ENCODE measurements at places on chromosomes 2 and 18.

DNA sequence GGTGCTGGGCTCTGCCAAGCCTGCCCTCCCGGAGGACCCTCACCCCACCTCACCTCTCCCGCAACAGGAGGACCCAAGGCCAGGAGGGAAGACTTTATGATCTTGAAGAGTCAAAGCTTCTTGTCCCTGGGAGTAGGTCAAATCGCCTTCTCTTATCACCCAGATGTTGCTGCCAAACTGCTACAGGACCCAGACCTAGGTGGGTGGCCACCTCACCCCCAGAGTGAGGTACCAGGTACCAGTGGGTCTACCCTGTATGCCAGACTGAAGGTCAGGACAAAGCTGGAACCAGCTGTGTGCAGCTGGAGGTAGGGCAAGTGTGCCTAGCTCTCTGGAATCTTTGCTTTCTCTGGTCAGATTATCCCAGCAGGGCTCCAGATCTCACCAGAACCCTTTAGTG, 197.2 kb downstream of the ZFP36L2 start:
- no peak for DNase-seq

GRCh38 chr2:5690286-5690685, 1.9 kb upstream of the SOX11 start:
- DNase-seq: no peak

DNA sequence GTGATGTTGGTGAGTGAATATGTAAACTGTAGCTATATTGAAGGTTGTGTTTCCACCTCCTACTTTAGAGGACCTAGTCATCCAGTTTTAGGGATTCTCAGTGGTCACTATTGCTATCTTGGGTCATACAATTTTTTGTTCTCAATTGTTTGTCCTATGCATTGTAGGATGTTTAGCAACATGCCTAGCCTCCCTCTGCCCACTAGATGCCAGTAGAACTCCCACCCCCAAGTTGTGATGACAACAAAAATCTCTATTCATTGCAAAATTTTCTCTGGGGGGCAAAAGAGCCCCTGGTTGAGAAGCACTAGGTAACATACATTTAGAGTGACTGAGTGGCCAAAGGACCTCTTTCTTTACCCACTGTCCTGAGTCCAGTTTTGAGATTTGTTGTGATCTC, 87.3 kb downstream of the LRRTM4 start:
- no peak for DNase-seq

GRCh38 chr2:6986912-6987361, 69.7 kb downstream of the RNF144A start:
- DNase-seq: no peak

DNA sequence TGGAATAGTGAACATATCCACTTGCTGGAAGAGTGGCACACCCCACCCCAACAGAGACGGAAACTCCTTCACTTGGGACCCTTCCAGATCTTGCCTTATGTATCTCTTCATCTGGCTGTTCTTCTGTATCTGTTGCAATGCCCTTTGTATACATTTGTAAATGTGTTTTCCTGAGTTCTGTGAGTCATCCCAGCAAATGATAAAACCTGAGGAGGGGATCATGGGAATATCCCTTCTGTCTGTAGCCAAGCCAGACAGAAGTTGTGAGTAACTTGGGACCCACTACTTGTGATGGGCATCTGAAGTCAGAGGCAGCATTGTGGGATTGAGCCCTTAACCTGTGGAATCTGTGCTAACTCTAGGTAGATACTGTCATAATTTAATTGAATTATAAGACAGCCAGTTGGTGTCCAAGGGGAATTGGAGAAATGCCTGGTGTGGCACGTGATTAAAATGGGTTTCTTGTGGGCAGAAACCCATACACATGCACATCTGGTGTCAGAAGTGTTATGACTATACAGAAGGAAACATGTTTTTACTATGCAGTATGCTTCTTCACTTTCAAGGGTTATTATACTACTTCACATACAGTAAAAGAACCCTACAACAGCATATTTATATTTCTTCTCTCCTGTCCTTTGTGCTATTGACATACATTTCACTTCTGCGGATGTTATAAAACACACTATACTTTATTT, 32.3 kb upstream of the TMEM247 start:
- DNase-seq: no peak

- no peak for DNase-seq
Observed at GRCh38 chr2:157196956-157197355, 60.5 kb upstream of the GALNT5 start.

DNA sequence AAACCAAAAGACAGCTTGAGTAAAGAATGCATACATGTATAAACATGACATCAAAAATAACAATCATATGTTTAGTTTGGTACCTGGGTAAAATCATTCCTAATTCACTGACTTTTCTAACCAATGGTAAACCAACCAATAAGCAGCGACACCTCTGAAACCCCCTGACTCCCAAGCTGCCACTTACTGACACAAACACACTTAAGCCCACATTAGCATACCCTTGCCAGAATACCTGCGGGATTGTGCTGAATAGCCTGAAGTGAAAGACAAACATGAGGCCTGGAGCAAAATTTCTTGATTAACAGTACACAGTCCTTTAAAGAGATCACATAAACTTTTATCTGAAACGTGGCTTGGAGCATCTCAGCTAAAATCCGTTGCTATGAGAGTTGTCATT, 902.9 kb downstream of the TMEM182 start:
- DNase-seq: no peak

DNA sequence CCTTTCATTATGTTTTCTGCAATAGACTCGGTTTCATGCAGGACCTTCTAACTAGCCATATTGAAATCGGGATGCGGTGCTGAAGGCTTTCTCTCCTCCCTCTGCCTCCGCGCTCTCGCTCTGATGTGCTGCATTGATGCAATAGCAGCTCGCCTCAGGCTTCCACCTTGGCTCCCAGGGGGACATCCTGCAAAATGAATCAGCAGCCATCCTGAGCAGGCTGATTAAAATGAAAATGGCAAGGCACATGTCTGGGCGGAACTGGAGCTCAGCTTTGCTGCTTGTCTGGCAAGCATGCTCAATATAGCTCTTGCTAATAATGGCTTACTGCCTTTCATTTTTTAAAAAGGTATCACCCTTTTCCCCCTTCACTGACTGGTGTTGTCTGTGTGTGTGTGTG, 806 bp upstream of the MYT1L start:
- DNase-seq: no peak

Measured in renal cortical epithelial cell (primary cell).